ENCODE measurements at places on chromosomes 11 and 22.
A peak's percentile ranks its signal among the peaks of the same experiment; 100 is the strongest.

DNA sequence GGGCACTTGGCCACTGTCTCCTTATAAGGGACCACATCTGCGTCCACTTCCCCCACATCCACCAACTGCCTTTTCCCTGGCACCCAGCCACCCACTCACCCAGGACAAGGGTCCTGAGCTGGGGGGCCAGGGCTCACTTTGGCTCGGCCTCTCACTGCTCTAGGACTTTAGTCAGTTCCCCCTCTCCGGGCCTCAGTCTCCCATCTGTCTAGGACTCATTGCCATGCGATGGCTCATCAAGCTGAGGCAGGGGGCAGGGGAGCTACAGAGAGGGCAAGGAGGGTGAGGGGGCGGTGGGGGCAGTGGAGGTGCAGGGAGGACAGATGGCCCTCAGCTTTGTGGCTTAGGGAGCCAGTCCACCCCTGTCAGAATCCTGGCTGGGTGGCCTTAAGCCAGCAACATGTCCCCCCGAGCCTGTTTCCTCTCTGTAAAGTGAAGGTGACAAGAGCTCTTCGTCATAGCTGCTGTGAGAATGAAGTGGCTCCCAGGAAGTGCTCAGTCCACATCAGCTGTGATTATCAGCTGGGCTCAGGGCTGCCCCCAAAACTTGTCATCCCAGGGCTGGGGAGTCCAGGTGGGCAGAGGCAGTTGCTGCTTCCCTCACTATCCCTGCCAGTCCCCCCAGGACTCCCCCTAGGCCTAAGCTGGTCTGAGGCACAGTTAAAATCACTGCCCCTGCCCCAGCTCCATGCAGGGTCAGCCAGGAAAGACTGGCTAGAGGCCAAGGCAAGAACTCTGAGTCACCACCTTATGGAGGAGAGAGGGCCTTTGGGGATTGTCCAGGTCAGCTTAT is 14.9 kb downstream of the RAC2 start:
- peak; percentile 66 for DNase-seq

GRCh38 chr11:8440649-8441048 is 153.4 kb downstream of the STK33 start:
- DNase-seq, result no peak

DNA sequence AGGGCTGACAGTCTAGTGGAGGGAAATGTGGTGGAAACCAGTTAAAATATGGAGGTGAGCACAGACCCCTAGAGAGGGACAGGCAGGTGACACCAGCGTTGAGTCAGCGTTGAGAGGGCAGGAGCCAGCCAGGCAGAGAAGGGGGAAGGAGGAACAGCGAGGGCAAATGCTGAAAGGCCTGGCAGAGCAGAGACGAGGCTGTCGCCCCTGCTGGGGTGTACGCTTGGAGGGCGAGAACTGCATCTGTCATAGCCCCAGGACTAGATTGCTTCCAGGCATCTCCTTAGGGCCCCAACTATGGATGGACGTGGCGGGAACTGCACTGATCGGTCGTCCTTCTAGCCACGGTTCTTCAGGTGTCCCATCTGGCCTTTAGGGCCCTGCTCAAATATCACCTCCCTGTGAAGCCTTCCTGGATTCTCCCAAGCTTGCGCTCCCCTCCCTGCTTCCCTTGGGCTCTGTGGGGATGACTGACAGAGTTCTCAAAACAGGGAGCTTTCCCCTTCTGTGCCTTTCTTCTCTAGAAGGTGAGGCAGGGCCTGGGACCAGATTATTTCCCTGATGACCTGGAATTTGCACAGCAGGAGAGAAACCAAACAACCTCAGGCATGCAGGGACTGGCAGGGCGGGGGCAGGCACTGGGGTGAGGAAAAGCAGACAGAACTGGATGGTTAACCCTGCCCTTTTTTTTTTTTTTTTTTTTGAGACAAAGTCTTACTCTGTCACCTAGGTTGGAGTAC is 11.1 kb downstream of the SYNGR1 start:
- DNase-seq, result no peak

DNA sequence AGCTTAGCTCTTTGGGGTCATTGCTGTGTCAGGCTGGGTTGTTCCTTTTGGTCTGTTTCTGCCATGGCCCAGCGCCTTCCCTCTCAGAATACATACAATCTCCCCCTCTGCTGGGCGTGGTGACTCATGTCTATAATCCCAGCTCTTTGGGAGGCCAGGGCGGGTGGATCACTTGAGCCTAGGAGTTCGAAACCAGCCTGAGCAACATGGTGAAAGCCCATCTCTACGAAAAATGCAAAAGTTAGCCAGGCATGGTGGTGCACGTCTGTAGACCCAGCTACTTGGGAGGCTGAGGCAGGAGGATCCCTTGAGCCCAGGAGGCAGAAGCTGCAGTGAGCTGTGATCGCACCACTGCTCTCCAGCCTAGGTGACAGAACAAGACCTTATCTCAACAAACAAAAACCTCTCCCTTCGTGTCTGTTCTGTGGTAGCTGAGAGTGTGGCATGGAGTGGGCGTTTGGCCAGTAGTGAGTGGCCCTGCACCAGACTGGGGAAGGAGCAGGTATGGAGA is 46.7 kb upstream of the RAB1B start:
- DNase-seq, result no peak

- DNase-seq, result peak; percentile 99
Measured at GRCh38 chr22:30423959-30424533, 1.5 kb upstream of the MTFP1 start.

DNA sequence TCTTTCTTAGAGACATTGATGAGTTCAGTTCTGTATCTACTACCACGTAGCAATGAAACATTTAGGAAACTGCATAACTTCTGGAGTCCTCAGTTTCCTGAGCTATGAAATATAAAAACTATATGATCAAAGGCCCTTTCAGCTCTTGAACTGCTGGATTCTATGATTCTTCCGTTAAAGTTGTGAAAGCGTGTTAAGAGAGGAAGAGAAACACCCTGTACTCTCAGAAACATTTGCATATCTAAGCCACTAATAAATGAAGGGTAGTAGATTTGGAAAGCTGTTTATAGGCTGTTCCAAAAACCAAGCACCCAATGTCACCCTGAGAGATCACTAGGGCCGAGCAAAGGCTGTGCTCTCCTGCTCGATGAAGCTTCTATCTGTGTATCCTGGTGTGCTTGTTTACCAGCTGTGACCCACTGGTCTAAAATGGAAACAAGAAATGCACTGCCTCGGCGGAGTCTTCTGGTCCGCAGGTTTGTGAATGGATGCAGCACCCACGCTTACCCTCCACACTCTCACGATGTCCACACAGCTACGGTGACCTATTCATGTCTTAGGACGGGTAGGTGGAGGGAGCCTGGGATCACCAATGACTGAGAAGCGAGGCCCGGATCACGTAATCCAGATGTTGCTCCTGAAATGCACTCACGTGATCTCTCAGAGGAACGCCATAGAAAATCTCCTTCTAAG is 325.8 kb downstream of the OPCML start:
- no peak for DNase-seq

- DNase-seq, result no peak
Measured at GRCh38 chr22:41560095-41560471, 727 bp upstream of the CSDC2 start.

DNA sequence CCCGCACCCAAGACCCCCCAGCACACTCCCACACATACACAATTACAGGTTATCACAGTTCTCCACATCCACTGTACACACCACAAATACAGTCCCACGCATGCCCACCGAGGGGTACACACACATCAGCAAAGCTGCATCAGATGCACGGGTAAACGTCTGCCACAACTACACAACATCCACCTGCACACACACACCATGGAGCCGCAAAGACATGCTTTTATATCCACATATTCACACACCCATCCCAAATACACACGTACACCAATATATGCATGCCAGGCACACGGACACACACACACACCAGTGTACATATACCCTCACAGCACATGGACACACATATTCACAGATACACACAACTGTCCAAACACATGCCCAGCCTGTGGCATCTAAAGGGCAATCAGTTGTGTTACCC is 5.4 kb upstream of the KCNJ4 start:
- DNase-seq, result no peak

DNA sequence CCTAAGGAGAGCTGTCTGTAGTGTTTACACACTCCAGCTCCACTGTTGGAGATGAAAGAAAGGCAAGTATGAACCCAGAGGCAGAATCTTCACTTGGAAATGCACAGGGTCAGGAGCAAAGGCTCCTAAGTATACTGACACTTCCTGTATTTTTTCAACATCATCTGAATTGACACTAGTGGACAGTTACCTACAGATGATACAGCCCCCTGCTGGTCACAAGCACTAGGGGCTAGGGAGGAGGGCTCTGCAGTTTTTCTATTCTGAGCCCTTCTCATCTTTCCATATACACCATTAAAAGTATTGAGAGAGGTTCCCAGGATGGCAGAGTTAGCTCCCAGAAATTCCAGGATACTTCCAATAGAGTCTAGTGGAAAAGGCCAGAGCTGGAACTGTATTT is 290.3 kb upstream of the API5 start:
- no peak for DNase-seq

DNA sequence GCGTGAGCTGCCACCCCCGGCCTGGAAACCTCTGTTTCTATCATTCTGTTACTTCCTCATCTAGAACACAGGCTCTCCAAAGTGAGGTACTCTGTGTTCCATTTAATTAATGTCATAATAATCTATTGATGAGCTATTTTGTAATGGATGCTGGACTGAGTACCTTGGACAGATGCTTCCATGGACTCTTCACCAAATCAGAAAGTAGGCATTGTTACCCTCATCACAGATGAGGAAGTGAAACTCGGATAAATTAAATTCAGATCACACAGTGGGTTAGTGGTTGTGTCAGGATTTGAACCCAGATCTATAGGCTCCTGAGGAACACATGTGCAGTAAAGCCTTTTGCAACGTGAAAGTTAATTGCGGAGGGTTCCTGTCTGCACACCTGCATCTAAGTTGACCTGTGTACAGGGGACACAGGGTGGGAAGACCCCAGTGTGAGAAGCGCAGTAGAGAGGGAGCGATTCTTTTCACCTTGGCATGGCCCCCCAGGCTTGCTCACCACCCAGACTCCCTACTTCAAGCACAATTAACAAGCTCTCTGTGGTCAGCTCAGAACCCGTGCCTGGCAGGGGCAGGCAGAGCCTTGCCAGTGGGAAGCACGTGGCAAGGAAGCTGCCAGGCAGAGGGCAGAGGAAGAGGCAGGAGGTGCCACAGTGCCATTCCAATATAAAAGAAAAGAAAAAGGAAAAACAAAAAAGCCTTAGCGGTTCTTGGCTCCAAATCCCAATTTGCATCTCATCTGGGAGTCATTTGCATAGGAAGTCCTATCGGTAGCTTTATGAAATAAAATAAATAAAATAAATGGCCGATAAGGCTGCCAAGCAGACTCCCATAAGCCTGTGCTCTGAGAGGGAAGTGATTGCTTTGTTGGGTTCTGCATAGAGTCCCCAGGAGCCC is 239.3 kb downstream of the GRIK4 start:
- no peak for DNase-seq

DNA sequence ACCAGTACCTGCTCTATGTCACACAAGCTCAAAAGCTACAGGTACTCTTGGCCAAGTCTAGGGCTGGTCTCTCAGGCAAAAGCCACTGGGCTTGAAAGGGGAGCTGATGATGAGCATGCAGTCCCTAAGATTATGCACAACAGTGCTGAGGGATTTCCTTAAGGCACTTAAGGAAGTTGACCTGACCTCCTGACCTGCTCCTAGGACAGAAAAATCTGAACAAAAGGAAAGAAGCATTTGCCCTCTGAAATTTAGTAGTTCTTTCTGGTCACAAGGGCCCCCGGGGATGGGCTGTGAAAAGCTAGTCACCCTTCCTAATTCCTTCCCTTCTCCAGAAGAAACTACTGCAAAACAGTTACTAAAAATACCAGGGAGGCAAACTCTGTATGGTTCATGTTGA is 83.6 kb upstream of the PHOX2A start:
- DNase-seq, result no peak

- no peak for DNase-seq
Measured at GRCh38 chr11:44966694-44967093, 16.0 kb upstream of the TP53I11 start.

- DNase-seq, result no peak
Measured at GRCh38 chr22:45469281-45470073, 33.2 kb upstream of the FBLN1 start.

DNA sequence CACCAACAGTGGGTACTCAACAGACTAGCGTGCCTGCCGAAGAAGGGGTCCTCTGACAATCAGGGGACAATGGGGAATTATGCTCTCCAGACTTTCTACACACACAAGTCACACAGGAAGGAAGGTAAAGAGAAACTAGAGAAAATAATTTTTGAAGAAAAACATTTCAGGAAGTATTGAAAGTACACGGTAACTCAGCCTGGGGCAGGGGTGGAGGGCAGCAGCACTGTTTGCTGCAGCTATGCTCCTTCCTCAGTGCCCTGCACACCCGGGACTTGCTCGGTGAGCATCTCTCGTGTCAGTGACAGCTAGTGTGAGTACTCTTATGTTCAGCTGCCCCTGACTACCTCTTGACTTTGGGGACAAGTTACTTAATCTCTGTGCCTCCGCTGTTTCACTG is 18.0 kb upstream of the APOA1 start:
- DNase-seq, result no peak

- no peak for DNase-seq
Measured at GRCh38 chr11:111561306-111561705, 20.8 kb downstream of the LAYN start.

GRCh38 chr11:128592454-128592853 is 5.1 kb upstream of the ETS1 start:
- DNase-seq, result no peak

DNA sequence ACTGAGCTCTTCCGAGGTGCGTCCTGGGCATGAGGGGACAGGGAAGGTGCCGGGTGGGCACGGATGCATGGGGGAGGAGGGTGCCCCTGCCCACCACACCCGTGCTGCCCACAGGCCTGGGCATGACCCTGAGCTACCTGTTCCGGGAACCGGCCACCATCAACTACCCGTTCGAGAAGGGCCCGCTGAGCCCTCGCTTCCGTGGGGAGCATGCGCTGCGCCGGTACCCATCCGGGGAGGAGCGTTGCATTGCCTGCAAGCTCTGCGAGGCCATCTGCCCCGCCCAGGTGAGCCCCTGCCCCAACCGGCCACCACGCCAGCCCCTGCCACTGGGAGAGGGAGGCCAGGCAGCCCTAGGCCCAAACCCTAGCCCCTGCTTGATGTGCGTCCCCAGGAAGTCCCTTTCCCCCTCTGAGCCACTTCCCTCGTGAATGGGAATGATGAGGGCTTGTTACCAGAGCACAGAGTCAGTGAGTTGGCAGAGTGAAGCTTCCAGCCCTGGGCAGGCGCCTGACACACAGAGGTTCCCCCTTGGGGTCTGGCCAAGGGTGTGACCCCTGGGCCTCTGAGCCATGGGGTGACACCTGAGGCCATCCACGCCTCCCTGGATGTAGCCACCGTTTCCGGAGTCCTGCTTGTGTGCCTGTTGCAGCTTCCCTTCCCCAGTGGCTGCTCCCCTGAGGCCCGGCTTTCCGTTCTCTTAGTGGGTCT is 2.7 kb downstream of the NDUFS8 start:
- no peak for DNase-seq

DNA sequence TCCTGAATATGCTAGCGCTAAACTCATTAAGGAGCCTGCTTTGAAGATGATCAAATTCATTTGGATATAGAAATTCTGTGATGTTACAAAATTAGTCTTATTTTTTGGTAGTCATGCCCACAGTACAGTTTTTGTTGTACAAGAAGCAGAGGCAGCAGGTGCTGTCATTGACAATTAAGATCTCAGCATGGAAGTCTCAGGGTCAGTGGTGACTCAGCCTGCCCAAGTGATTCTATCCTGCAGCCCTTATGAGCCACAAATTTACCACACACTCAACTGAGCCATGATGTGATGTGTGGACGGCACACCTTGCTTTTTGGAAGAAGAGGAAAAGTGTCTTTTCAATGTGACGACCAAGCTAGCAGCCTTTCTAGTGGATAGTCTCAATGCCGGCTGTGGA is 153.6 kb upstream of the SORL1-AS1 start:
- DNase-seq, result no peak

- DNase-seq, result no peak
Measured at GRCh38 chr11:47593492-47593933, 698 bp downstream of the C1QTNF4 start.

- no peak for DNase-seq
Measured at GRCh38 chr11:77400271-77400670, 73.6 kb downstream of the PAK1 start.

Data from CD4-positive, alpha-beta T cell treated with Interleukin-4 for 1 hour (primary cell).